ENCODE measurements at places on chromosomes 1 and 21.

DNA sequence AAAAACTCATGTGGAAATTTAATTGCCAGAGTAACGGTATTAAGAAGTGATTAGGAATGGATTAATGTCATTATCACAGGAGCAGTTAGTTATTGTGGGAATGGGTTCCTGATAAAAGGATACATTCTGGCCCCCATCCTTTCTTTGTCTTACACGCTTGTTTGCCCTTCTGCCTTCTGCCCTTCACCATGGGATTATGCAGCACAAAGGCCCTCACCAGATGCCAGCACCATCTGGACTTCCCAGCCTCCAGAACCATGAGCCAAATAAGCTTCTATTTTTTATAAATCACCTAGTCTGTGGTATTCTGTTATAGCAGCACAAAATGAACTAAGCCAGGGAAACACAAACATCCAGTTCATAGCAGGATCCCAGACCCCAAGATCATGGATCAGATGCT is 33.9 kb upstream of the POU2F1 start:
- no peak for DNase-seq

GRCh38 chr1:200707116-200707515 is 31.6 kb upstream of the CAMSAP2 start:
- DNase-seq = no peak

DNA sequence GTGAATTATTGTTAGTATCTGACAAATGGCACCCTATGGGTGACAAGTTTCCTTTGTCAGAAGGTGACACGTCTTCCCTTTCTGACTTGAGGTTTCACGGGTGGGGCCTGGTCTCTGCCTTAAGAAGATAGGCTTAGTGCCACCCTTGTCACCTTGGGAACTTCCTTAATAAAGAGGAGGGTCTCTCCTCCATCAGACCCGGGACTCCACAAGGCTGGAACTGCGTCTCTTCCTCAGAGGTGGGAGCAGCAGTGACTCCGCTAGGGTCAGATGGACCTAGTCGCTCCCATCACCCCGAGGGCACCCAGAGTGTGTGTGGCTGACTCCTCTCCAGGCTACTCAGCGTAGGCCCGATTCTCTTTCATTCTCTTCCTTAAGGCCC is 774 bp upstream of the WDTC1 start:
- DNase-seq = peak; percentile 19

- DNase-seq = peak; percentile 75
Measured at GRCh38 chr1:173113015-173113741, 62.4 kb upstream of the TNFSF18 start.

DNA sequence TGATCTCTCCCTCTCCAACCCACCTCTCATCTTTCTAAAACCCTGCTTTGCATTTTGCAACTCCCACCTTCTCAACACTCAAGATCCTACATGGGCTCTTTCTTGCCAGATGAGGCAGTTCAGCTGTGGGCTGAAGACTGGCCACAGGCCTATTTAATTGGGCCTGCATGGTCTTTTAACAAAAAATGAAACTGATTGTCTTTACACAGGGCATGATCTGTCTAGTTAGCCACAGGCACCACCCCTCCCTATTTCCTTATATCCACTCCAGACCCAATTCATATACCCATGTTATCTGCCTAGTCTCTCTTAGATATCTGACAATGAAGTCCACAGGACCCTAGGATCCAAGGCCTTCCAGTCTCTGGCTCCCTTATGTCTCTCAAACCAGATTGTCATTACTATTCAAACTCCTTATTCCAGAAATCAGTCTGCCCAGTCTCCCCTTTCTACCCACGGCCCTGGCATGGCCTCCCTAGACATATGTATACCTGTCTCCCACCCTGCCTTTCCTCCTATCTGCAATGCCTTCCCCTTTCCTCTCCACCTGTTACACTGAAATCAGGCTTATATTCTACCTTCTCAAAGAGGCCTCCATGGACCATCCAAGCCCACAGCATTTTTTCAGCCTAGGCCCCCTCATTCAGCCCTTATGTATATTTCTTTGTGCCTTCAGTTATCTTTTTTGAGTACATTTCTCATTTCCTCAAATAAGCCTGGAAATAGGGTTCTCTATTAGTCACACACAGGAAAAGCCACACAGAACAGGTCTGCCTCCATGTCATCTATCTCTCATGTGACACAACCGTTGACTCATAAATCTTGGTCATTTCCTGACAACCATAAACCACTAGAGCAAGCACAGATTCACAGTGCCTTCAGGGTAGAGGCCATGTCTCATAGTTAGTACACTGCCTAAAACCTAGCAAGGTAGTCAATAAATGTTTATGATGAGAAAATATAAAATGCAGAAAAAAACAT is 39.0 kb downstream of the LPAR3 start:
- peak; percentile 85 for DNase-seq

GRCh38 chr1:216958569-216958968 is 235.3 kb upstream of the ESRRG start:
- no peak for DNase-seq

GRCh38 chr1:186845576-186846210 is 16.9 kb downstream of the PLA2G4A start:
- peak; percentile 78 for DNase-seq

GRCh38 chr1:87132284-87132870 is 196.3 kb upstream of the LMO4 start:
- no peak for DNase-seq

DNA sequence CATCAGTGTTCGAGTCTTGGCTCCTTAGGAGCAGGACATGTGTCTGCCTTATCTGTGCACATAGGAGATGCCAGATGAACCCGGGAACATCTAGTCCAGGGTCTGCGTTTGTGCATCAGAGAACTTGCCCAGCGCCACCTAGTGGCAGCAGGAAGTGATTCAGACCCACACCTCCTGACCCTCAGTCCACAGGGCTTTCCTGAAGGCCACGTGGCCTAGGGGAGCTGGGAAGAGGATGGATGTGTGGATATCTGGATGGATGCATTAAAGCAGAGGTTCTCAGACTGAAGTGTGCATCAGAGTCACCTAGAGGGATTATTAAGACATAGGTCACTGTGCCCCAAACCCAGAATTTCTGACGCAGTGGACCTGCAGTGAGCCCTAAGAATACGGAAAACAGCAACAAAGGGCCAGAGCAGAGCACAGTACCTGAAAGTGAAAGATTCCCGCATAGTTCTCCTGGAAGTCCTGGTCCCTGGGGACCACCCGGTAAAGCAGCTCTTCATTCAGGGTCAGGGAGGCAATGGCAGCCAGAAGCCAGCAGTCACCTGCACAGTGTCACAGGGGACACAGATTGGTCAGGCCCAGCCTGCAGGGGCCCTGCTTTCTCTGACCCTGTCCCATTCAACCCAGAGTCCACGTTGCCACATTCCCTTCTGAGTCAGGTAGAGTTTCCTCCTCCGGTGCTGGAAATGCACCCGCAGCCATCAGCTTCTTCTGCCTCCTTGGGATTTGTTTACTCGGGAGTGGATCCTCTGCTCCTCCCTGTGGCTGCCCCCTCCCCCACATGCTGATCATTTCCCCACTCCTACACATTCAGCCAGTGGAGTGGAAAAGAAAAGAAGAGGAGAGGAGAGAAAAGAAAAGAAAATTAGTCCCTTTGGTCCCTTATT is 37.0 kb downstream of the CAPN8 start:
- DNase-seq = peak; percentile 63

Measured in suppressor macrophage treated with lipopolysaccharide for 1 hour (primary cell).